ENCODE measurements at places on chromosomes 11 and 22.

GRCh38 chr11:40030867-40031266, 1428.6 kb downstream of the LRRC4C start:
- DNase-seq, result no peak

DNA sequence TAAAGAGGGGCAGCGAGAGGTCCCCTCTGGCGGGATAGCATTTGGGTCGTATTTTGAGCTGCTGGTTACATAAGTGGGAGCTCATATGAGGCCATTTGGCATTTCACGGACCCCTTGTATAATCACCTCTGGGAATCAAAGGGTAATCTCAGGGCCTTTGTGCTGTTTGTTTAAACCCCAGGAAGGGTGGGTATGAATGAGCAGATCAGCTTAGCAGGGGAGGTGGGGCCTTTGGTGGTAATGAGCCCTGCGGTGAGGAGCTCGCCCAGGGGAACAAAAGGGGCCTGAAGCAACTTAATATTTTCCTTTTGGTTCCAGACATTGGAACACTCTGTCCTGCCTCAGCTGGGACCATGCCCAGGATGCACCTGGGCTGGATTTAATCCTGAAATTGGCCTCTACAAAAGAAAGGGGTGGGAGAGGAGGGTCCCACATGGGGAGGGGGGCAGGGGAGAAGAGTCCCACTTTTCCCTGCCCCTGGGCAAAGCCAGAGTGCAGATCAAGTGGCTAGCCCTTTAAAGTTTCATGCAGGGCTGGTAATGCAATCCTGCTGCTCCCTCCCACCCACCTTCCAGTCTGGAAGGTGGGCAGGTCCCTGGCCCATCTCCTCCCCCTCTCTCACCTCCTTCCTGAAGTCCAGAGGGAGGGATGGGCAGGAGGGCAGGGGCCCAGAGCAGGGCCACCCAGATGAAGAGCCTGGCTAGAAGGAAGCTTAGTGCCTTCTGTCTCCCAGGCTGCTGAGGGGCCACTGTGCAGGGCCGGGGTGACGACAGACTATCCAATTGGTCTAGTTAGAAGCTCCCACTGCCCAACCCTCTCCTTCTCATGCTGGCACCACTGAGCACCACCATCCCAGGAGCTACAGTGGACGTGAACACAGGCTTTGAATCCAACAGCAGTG, 10.5 kb downstream of the TSKU start:
- DNase-seq, result no peak

GRCh38 chr11:93875637-93876036, 25.2 kb upstream of the VSTM5 start:
- no peak for DNase-seq

DNA sequence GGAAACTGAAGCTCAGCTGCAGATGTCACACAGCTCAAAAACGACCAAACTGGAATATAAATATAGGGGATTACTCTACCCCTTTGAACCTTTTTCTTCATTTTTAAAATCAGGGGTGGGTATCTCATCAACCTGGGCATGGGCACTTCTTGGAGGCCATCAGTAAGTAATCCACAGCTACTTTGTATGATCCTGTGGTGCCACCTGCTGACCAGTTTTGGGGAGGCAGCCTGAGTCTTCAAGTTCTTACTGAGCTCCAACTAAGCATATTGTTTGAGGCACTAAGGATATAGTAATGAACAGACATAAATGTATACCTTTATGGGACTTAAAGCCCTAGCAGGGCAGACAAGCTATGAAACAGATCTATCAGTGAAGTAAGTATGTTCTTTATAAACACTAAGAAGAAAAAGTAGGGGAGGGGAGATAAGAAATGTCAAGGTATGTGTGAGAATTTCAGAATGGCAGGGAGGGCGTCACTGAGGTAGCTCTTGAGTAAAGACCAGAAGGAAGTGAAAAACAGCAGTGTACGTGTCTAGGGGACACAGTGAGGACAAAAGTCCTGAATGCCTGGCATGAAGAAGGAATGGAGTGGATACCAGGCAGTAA, 18.4 kb downstream of the TUB start:
- peak; percentile 28 for DNase-seq

- DNase-seq, result no peak
Measured at GRCh38 chr11:36557991-36558390, 9.8 kb upstream of the RAG1 start.

Data from stimulated activated CD8-positive, alpha-beta memory T cell treated with anti-CD3 and anti-CD28 coated beads, Interleukin-12 subunit alpha, Interleukin-12 subunit beta, amount 100 ng/mL, for 4 hours (primary cell).